ENCODE measurements at places on chromosomes 2 and 18. TPM values are rescaled to one million over a fixed set of nuclear protein-coding genes. Genes with fewer than 3 reads are reported as not detected.

The CLEC4F gene
- 0.12 TPM for polyA plus RNA-seq

DNA sequence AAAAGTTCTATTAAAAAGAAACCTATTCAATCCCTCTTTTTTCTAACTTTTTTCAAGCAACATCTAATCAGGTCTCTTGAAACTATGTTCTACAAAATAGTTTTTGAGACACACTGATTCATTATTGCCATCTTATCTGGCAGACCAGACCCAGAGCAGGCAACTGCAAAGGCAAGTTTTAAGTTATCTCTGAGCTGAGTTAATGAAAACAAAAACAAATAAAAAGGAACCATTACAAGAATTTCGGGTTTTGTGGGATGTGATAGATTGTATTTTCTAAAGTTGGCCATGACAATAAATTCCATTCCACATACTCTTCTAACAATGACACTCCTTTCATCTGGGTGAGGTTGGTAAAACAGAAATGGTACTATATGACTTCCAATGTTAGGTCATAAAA lies 15.2 kb upstream of the TWSG1 start:
- DNase-seq, result no peak

DNA sequence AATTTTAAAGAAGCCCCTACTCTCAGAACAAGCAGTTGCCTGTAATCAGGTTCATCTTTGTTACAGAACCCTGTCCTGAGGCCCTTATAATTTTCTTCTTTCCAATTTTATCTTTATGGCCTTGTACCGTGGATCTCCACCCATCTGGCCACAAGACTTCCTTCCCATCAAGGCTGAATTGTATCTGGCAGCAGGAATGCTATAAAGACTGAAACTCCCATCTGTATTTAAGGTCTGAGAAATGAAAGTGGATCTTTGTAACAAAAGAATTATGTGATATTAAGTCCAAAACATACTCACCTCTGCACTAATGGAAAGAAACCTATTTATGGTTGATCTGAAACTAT lies 91.8 kb downstream of the METTL8 start:
- no peak for DNase-seq

DNA sequence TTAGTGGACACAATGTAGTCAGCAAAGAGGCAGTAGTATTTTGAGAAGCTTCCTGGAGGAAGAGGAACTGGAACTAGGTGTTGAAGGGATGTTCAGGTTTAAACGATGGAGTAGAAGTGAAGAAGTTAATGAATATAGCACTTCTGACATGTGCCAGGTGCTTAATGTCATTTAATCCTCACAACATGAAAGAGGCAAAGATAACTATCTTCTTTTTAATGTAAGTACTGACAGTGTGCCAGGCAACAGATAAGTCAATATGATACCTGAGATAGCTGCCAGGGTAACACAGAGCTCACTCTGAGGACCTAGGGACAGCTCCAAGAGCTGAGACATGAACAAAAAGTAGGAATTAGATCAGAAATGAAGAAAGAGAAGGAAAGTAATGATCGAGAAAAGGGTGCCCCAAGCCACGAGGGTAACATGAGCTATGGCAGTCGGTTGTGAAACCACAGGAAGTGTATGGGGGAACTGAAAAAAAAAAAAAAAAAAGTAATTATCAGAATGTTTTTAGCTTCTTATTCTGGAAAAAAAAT lies 140.7 kb downstream of the RNF144A start:
- no peak for DNase-seq

DNA sequence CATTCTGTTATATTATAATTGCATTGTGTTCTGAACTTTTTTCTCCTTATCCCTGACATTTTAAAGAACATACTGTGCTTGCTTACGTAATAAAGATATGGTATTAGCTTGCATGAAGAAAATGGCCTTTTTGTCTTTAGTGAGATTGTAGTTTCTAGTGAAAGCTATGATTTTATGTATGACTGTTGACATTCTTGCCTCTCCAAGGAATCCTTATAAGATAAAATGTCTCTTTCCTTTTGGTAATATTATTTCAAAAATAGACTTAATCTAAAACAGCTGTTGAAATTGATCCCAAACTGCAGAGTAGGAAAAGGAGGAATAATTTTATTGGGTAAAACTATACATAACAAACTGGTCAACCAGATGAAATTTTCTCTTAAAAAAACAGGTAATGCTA lies 40.8 kb upstream of the CCDC102B start:
- DNase-seq, result no peak

Measured in left kidney (tissue), 8 donors.